Activated CD8-positive, alpha-beta T cell treated with anti-CD3 and anti-CD28 coated beads, Interleukin-2, amount 10 ng/mL, durations not matched to agents 7 days and 5 days (primary cell): ENCODE measurements at places on chromosomes 3 and 15. TPM values are rescaled to one million over a fixed set of nuclear protein-coding genes. Genes with fewer than 3 reads are reported as not detected.

DUOXA1 gene
- not detected for total RNA-seq

HDC gene
- total RNA-seq: not detected

TMEM212 gene
- total RNA-seq: not detected

RPP14 gene
- 12.8 TPM for total RNA-seq

TERC gene
- 10.8 TPM for total RNA-seq

DUT gene
- total RNA-seq: 360 TPM

TRPM1 gene
- not detected for total RNA-seq

PIERCE2 gene
- not detected for total RNA-seq

MKRN3 gene
- total RNA-seq: 1.5 TPM

SKOR1 gene
- total RNA-seq: 0.21 TPM

SLCO2A1 gene
- not detected for total RNA-seq

CCDC66 gene
- 25.0 TPM for total RNA-seq

COL8A1 gene
- not detected for total RNA-seq

GOLGA6D gene
- not detected for total RNA-seq

TEX55 gene
- total RNA-seq: not detected

MCCC1 gene
- 30.1 TPM for total RNA-seq

CIB2 gene
- 1.4 TPM for total RNA-seq

DPPA4 gene
- not detected for total RNA-seq

NR2F2 gene
- not detected for total RNA-seq

TBC1D2B gene
- total RNA-seq: 119 TPM
